Esophagus mucosa (tissue), 1 donor: ENCODE measurements at places on chromosomes 3 and 15. TPM values are rescaled to one million over a fixed set of nuclear protein-coding genes. Genes with fewer than 3 reads are reported as not detected.
A peak's percentile ranks its signal among the peaks of the same experiment; 100 is the strongest.

DNA sequence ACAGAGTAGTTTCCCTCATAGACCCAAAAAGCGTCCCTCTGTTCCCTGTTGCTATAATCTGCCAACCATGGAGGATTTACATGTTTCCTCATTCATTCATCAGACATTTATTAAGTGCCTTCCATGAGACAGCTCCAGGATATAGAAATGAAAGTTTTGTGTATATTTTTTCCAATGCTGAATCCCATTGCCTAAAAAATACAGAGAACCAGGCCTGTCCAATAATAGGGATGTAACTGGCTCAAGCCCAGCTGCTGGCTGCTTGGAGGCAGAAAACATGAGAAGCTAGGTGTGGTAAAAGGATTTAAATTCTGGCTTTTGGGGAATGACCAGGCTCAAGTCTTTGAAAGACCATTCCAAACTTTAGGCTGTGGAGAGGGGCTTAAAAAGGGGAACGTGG is 41.5 kb downstream of the RARB start:
- no peak for ATAC-seq

GRCh38 chr15:78469031-78469430 is 31.0 kb downstream of the IREB2 start:
- no peak for ATAC-seq

DNA sequence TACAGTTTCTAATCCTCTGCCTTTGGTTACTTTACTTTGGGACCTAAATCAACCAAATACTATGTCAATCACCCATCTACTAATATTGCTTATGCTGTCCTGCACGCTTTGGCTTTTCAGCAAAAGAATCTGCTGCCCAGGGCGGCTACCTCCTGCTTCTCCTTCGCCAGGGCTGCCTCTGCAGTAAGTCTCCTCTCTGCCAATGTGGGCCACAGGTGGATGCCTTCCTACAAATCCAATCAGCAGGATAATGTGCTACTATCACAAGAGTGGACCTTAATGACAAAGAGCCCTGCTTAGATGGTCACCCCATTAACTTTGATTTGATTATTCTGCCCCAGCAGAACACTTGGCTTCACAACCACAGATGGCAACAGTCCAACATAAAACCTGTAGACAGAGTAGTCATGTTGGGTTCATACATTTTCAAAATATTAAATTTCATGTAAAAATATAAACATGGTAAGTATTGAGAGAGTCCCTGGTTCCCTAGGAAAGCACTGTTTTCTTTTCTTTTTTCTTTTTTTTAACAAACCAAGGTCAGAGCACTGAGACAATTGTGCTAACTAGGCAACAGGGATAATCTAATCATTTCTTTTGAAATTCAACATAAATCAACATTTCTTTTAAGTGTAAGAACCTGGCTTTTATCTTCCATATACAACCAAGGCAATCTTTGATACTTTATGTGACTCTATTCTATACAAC is 298.3 kb downstream of the ZBTB20 start:
- ATAC-seq: no peak

GRCh38 chr3:107729686-107730085 is 206.9 kb downstream of the BBX start:
- no peak for ATAC-seq

GRCh38 chr3:133475245-133476010 is 75.6 kb downstream of the BFSP2 start:
- no peak for ATAC-seq

DNA sequence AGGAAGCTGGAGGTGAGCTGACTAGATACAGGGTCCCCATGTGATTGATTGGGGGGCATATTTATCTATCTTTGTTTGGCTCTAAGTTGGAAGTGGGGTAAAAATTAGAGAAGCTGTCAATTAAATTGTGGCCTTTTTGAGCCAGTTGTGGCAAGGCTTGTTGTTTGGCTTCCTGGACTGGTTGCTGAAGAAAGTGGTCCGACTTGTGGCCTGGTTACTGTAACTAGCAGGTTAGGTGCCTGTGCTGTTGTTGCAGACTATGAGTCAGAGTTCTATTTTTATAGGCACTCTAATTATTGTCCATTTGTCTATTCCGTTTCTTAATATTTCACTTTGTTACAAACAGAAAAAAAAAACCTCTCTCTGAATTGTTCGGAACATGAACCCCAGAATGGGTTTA is 129.1 kb upstream of the CNTN6 start:
- ATAC-seq: no peak

- no peak for ATAC-seq
These were observed 89.4 kb downstream of the RFTN1 start for GRCh38 chr3:16423947-16424673.

DNA sequence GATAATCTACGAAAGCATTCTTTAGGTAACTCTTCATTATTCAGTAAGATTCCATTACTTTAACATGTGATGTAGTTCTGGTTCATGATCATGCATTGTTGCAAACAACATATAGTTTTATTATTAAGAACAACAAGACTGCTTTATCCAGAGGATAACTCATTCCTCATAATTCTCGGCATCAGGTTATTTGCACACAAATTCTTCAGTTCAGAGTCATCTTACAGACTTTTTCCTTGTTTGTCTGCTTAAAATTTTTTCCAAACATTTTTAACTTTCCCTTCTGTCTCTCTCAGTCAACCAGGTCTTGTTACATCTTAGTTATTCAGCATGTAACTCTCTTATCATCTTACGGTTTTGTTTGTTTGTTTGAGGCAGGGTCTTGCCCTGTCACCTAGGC is 60.1 kb downstream of the VGLL3 start:
- no peak for ATAC-seq

GRCh38 chr3:196867155-196867506 is 589 bp upstream of the SENP5 start:
- ATAC-seq: no peak

DNA sequence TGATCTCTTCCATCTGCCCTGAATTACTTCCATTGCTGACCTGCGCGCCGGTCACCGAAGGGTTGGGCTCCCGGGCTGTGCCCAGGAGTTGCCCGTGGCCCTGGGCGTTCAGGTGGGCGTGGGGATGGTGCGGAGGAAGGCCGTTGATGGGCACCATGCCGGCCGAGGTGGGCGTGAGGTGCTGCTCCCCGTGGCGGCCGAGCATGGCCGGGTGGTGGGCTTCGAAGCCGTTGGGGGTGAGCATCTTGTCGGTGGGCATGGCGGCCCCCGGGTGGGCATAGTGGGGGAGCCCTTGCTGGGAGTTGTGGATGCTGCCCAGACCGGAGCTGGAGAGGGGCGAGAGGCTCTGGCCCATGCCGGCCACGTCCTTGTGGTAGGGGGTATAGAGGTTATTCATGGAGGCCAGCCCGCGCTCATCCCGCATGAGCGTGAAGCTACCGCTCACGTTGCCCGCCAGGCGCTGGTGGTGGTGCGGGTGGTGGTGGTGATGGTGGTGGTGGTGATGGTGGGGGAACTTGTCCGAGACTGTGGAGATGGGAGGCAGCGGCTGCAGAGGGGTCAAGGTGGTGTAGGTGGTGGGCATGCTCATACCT is 1.0 kb downstream of the ONECUT1 start:
- ATAC-seq: no peak

DNA sequence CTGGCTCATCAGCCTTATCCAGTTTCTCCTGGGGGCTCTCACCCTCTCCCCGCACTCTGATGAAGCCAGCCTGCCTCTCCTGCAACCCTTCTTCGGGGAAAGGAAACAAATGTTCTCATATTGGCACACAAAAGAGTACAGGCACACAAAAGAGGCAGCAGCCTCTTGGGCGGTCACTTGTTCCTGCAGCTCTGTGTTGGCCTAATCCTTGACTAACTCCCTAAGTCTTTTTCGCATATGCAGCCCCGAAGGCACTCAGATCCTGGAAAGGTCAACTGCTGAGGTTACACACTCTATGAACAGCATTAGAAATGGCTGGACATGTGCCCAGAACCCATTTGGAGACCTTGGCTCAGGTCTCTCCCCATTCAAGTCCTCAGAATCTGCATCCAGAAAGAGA is 7.4 kb upstream of the CAMP start:
- ATAC-seq: no peak

GRCh38 chr15:77030928-77031375 is 36.0 kb downstream of the PSTPIP1 start:
- ATAC-seq: no peak

DNA sequence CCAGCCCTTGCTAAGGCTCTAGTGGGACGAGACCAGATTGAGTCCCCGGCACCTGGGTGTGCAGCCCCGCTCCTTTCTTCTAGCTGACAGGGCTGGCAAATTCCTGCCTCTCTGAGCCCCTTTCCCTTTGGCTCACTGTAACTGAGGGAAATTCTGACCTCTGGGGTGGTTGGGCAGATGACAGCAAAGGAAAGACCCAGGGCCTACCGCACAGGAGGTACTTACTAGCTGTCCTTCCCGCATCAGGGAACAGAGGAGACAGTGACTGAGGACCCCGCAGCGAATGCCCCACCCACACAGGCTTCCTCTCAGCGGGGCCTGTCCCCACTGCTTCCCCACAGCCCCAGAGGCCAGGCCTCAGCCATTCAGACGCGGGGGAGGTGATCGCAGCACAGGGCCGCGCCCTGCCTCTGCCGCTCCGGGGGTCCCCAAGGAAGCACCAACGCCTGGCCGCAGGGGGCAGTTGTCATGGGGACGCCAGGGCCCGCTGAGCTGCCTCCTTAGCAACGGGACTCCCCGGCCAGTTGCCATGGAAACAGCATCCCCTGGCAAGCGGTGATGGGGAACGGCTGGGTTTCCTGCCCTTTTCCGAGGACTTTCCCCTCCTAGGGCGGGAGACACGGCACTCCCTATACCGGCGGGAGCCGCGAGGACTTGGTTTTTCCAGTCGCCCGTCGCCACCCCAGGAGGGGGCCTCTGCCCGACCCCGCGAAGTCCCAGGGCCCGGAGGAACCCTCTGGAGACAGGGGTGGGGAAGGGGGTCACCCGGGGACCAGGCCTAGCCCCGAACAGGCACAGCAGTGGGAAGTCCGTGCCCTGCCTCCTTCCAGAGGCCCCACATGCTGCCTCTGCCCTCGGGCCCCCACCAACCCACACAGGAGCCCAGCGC is 50.1 kb downstream of the HCN4 start:
- ATAC-seq: no peak

DNA sequence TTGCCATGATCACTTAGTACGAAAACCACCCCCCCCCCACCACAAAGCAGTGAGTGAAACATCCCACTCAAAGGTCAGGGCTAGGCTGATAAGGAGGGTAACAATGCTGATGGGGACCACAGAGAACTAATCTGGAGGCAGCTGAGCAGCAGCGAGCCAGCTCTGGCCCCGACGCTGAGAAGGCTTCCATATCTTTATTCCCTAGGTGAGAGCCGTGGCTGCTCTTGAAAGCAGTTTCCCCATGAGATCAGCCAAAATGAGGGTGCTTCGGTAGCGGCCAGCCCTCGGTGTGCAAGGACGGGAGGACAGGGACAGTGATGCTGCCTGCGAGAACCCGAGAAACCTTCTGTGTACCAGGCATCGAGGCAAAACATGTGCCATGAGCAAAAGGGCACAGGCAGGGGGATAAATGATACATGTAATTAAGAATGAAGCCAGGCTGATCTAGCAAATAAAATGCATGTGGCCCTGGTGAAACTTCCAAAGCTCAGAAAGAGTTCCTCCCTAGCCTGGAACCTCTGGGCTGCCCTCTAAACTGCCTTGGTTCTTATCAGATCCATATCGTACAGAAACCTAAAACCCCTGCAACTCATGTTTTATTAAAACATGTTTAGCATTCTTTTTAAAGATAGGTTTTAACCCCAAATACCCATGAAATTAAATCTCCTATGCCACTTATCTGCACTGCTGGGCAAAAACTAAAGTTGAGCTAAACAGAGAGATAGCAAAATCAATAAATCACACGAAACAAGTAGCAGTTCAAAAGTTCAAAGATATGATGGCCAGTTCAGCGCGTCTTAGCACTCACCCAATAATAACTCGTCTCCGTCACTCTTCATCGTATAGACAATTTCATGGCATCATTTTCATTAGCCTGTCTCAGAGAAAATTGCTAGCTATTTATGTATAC is 337.3 kb downstream of the FOXP1 start:
- no peak for ATAC-seq

- no peak for ATAC-seq
These were observed 4.4 kb upstream of the ZNF589 start for GRCh38 chr3:48236531-48236930.

- ATAC-seq: no peak
These were observed 326.8 kb downstream of the TUSC7 start for GRCh38 chr3:117036259-117036799.

DNA sequence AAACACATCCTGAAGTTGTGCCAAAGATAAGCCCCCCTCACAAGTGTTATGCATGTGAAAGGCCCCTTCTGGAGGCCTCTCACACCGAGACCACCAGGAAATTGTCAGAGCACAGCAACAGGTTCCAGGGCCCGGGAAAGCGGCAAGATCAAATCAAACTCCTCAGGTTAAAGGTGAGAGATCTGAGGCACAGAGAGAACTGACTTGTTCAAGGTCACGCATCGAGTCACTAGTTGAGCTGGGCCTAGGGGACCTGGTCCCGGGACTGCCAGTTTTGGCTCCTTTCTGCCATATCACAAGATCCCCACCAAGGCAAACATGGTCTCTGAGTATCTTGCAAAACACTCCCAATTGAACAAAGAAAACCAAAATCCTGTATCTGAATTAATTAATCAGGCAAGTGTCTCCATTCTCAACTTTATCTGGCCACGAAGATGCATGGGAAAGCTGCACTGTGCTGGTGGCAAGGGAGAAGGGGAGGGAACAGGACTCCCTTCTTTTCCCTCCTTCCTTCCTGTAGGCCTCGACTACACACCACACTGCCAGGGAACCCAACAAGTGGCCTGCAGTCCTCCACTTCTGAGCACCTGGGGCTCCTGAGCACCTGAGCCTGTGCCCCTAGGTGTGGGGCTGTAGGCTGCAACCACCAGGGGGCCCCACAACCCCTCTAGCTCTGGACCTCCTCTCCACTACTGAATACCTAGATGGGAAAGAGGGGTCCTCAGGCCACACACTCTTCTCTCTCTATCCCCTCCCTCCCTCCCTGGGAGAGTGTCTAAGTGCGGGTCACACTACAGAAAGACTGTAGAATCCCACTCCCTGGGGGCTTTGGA is 37.3 kb downstream of the ANP32A start:
- ATAC-seq: peak; percentile 56

- ATAC-seq: no peak
These were observed 38.2 kb upstream of the NAALADL2 start for GRCh38 chr3:174820885-174821284.

GRCh38 chr3:16462679-16463078 is 50.8 kb downstream of the RFTN1 start:
- no peak for ATAC-seq

- no peak for ATAC-seq
These were observed 226.6 kb upstream of the AZI2 start for GRCh38 chr3:28575100-28575745.

GRCh38 chr3:42164656-42165055 is 73.5 kb downstream of the TRAK1 start:
- ATAC-seq: no peak

GRCh38 chr3:51817375-51817774 is 38.3 kb upstream of the IQCF6 start:
- ATAC-seq: no peak

- peak; percentile 97 for ATAC-seq
These were observed 4.6 kb upstream of the TPRG1 start for GRCh38 chr3:189167027-189167766.

SLC51B gene
- not detected for total RNA-seq

SLC9C1 gene
- total RNA-seq: not detected

WDR93 gene
- total RNA-seq: not detected

CLSTN2 gene
- 1.5 TPM for total RNA-seq

RETNLB gene
- not detected for total RNA-seq

SLCO2A1 gene
- total RNA-seq: 17.6 TPM
